ENCODE measurements at places on chromosomes 6 and 20.

GRCh38 chr6:117008618-117009017 is 131.6 kb downstream of the RFX6 start:
- DNase-seq, result no peak

DNA sequence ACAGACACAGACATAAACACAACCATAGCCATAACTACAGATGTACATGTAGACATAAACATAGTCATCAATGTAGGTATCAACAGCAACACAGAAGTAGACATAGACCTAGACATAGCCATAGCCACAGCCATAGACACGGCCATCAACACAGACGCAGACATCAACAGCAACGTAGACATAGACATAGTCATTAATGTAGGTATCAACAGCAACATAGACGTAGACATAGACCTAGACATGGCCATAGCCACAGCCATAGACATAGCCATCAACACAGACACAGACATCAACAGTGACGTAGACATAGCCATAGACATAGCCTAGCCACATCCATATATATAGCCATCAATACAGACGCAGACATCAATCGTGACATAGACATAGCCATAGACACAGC is 258.3 kb upstream of the FOXQ1 start:
- no peak for DNase-seq

DNA sequence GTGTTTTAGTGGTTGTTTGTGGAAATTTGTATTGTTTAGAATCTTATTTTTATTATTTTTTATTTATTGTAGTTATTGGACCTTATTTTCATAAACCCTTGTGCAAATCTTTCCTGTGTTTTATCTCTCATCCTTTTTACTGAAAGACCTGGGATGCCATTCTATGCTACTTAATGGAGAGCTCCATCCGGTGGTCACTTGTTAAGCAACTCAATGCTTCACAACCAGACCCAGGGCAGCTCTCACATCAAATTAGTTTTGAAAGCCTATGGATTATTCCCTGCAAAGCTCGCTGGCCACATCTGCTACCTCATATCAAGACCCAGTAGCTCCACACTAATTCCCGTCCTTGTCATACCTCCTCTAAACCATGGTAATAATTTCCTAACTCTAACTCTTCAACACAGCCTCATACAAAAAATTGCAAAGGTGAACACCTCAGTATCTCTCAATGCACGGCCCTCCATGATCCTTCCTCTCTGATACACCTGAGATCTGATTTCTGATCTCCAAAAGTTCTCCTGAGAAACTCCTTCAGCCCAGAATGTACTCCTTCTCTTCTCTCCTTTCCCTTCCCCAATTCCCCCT is 296.6 kb upstream of the MANEA start:
- no peak for DNase-seq

DNA sequence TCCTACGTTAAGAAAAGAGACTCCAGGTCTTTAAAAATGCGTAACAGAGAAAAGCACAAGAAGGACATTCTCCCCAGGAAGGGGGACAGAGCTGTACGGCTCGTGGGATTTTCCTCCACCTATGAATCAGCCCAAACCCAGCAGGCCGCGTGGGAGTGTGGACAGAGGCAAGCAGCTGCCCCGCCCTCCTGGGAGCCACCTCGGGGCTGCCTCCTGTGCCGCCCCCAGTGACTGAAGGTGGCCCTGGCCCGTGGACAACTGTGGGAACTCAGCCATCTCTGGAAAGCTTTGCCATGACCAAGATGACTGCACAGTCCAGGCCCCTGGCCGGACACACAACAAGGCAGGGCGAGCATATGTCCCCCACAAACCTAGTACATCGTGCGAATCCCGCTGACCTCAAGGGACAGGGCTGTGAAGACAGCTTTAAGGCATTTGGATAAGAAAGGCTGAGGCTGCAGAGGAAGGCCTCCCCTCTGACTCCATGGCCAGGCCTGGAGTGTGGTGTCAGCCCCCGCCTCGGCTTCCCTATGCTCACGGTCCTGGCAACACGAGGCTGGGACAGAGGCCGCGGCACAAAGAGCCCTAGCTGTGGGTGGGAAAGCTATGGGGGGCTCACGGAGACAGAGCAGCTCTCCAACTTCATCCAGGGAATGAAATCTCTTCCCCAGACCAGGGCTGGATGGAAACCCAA is 26.9 kb downstream of the PXDC1 start:
- DNase-seq, result no peak

DNA sequence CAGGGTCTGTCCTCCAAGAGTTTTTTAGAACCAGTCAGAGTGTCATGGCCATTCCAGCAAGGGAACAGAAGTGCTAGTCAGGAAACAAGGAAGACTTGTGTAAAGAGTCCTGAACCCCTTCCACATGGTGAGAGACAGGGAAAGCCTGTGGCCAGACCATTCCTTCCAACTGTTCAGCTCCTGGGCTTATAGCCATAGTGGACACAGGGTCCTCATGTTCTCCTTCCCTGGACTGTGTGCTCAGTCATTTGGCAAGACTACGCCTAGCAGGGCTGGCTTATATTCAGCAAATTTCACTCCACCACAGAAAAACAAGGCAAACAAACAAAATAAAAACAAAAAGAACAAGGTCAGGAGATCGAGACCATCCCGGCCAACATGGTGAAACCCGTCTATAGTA is 60.5 kb downstream of the NRN1 start:
- DNase-seq, result no peak

DNA sequence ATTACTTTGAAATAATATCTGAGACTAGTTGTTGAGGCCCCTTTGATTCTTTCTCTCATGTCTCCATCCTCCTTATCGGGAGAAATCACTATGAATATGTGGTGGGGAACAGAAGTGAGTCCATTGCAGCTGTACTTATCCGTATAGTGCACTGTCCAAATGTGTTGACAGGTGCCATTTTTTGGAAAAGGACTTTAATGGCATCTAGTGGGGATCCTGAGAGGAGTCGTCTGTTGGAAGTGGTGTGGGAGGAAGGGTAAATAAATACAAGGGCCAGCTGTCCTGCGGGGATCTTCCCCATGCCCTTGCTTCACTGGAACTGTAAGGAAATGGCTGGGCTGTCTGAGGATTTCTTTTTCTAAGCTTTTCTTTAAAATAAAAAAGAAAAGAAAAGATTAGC is 19.4 kb downstream of the TPX2 start:
- no peak for DNase-seq

GRCh38 chr6:161414180-161414579 is 140.3 kb upstream of the AGPAT4 start:
- DNase-seq, result no peak

- no peak for DNase-seq
Measured at GRCh38 chr6:135692426-135692825, 159.1 kb upstream of the PDE7B start.

GRCh38 chr6:128740951-128741350 is 142.0 kb upstream of the LAMA2 start:
- DNase-seq, result no peak

DNA sequence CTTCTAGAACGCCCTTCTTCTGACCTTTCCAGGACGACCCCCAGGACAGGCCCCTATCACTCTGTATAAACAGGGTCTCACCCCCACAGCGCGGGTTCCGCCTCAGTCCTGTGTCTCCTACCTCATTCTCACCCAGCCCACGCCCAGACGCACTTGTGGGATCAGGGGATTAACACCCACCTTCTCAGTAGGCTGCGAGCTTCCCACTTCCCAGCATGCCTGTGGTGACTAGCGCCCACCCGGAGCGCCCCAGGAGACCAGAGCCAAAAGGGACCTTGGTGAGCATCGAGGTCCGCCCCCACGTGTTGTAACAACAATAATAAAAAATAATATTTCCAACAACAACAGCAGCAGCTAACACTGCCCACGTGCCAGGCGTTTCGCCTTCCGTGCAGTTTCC is 40.9 kb upstream of the NOL4L start:
- no peak for DNase-seq

GRCh38 chr20:44187772-44188709 is 1.1 kb upstream of the JPH2 start:
- no peak for DNase-seq

DNA sequence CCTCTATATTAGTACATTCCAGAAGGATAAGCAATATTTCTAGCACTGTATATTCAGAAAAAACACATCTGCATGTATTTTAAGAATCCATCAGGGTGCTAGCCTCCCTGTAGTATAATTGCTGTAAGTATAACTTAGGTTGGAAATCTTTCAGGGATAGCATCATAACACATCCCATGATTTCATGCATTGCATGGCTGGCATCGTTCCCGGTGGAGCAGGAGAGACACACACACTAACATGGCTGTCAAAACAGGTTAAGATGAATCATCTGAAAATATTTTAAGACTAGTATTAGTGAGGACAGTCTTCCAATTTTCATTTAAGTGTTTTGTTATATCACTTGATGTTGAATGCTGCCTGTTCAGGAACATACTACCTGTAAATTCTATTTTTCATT is 32.1 kb upstream of the CENPW start:
- DNase-seq, result no peak

DNA sequence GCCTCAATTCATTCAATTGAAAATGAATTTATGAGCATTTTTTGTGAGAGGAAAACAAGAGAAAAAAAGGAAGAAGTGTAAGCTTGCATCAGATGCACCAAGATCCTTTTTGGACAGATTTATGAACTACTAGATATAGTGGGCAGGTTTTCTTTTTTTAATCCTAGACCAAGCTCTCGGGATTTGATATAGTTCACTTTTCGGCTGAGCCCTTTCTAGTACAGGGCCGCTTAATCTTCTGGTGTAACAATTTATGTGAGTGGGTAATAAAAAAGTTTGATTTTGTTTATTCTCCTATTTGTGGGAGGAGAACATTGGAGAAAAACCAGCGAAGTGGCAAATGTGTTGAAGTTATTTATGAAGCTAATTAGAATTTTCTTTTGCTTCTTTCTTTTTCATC is 538.0 kb downstream of the UTRN start:
- DNase-seq, result no peak

- DNase-seq, result no peak
Measured at GRCh38 chr6:161281092-161281491, 7.2 kb upstream of the AGPAT4 start.

- DNase-seq, result no peak
Measured at GRCh38 chr20:38514947-38515346, 42.3 kb downstream of the RALGAPB start.
